Left forelimb (tissue), 1 donor: ENCODE measurements at places on chromosomes 2 and 18.

DNA sequence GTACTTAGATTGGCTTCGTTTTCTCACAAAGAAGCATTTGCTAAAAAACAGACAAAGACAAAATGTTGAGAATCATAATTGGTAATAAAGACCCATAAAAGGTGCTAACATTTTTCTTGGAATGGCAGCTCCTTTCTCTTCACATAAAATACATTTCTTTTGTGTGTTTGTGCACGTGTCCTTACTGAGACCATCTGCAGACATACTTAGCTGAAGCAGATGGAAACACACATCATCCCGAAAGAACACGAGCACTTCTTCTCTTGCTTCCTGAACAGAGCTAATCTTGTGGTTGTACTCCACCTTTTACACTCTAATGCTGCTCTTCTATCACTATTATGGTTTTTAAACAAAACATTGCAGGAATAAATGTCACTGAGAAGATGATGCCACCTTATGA, 142.5 kb downstream of the SPHKAP start:
- no peak for DNase-seq

DNA sequence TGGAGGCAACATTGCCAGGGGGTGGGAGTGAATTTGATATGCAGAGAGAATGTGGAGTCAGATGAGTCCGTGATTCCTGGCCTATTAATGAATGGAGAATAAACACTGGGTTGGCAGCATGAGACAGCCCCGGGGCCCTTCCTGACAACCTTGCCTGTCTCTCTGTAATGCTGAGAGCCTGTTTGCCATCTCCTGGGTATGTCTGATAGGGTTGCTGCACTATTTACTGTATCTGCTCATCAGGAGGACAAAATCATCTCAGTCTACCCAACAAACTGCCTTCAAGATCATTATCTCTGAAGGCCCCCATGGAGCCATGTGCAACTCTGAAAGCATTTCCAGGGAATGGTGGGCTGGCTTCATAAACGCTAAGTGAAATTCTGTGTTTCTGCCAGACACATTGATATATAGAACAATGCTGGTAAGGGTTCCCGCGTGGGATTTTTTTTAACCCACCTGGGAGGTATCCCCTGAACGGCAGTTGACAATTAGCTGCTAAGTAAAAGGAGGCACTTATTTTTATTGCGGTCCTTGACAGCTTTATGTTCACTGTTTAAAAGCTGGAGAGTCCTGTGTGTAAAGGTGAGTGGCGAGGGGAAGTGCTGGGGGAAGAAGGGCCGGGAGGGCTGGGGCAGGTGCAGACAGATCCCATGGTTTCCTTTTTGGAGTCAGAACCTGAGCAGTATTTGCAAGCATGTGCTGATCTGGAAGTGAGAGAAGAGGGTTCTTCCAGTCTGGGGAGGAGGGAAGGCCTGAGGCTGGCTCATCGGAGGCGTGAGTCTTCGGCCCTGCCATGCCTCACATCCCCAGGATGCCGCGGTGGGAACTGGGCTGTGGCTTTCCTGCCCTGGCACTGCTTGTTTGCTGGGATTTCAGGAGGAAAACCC, 64.8 kb downstream of the ARHGAP25 start:
- no peak for DNase-seq

DNA sequence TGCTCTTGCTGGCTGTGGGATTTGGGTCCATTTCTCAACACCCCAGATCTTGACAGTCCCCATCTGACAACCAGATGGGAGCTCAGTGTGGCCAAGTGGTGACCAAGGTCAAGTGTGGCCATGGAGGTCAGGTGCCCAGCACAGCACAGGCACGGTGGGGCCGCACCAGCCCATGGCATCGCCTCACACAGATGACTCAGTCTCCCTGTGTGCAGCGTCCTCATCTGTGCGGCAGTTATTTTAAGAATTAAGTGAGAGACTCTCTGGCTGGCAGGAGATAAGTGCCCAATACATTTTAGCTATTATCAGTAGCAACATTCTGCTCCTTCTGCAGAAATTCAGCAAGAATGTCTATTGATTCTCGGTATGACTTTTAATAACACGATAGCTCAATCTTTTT, 167.2 kb downstream of the DDX1 start:
- no peak for DNase-seq

DNA sequence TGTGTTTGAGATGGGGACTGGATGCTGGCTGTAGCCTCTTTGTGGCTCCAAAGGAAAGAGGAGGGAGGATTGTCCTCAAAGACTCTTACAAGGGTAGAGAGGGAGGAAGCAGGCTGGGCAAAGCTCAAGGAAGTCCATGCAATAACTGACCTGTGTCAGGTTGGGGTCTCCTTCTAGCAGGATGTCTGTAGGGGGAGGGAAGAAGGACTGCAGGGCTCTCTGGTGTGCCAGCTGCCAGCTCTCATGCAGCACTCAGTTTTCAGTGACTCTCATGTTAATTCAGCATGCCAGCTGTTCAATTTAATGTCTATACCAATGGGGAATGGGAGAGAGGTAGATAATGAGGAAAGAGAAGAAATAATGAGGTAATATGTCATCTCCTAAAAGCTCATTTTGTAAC, 85.3 kb upstream of the RANBP2 start:
- no peak for DNase-seq

DNA sequence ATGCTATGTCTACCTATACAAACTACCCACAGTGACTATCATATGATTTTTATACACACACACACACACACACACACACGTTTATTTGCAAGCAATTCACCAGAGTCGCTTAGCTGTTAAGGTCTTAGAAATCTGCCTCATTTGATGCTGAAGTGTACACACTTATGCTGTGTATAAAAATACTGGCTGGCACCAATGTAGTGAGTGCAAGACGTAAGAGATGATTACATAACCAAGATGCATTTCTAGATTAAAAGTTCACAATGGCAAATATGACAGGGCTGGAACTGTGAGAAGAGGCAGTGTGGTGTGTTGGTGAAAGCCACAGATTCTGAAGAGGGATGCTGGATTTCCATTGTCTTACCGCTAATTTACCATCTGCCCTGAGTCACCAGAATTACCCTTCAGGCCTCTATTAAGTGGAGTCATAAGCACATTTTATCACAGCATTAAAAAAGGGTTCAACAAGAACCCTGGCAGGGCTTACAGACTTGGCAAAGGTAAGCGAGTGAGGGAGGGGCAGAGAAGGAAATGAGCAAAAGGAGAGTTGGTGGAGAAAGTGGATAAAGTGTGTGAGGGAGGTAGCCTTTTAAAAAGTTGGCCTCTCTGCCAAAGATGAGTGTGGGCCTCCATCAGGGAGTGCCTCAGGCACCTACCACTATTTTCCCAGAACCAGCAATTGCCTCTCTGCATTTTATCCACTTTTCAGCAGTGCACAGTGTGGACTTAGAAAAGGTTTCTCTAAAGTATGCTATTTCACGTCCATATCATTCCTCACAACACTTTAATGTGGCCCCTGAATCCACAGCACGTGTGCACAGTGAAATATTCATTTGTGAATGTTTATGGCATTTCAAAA, 21.5 kb downstream of the MEIS1 start:
- no peak for DNase-seq

DNA sequence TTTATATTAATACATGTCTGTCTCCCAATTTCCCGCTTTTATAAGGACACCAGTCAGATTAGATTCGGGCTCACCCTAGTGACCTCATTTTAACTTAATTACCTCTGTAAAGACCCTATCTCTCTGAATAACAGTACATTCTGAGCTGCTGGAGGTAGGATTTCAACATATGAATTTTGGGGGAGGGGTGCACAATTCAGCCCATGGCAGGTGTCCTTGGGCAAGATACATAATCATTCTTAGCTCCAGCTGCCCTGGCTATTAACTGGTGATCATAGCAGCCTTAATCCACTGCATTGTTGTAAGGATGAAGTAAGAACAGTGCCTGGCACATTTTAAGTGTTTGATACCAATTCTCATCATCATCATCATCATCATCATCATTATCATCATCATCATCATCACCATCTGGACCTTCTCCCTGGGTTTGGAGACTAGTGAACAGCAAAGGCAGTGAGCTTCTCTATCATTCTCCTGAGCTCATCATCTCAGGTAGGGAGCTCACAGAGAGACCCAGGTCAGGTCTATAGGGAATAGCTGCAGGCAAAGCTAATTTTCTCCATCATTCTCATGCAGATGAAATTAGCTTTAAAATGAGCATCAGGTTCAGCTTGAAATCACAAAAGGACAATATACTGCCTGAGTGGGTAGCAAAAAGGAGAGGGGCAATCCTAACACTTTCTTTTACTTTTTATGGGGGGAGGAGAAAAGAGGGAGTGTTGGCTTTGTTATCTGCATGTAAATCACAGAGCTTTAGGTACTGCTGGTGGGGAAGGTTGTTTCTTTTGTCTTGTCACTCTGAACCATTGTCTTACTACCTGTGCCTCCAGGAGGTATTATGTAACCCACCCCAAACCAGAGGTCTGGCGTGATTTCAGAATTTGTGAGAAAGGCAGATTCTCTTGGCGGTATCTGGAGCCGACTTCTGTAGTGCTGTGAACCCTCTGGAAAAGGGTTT, 125.5 kb upstream of the SPRED2 start:
- no peak for DNase-seq

GRCh38 chr2:109432421-109432820, 181.3 kb downstream of the SEPTIN10 start:
- DNase-seq, result no peak

- no peak for DNase-seq
Observed at GRCh38 chr2:39455826-39456225, 18.7 kb upstream of the MAP4K3 start.

DNA sequence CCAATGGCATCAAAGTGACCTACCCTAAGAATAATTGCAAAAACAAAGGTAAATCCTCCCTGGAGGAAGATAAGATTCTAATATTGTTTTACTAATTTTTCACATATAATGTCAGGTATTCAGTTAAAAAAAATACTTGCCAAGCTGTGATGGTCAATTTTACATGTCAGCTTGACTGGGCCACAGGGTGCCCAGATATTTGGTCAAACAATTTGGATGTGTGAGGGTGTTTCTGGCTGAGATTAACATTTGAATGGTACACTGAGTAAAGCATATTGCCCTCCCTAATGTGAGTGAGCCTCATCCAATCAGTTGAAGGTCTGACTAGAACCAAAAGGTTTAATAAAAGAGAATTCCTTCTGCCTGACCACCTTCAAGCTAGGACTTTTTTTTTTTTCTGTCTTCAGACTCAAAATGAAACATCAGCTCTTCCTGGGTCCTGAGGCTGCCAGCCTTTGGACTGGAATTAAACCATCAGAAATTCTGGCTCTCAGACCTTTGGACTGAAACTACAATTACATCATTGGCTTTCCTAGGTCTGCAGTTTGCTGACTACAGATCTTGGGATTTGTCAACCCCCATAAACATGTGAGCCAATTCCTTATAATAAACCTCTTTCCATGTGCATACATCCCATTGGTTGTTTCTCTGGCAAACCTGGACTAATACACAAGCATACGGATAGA, 65.4 kb downstream of the LDAH start:
- DNase-seq, result no peak

DNA sequence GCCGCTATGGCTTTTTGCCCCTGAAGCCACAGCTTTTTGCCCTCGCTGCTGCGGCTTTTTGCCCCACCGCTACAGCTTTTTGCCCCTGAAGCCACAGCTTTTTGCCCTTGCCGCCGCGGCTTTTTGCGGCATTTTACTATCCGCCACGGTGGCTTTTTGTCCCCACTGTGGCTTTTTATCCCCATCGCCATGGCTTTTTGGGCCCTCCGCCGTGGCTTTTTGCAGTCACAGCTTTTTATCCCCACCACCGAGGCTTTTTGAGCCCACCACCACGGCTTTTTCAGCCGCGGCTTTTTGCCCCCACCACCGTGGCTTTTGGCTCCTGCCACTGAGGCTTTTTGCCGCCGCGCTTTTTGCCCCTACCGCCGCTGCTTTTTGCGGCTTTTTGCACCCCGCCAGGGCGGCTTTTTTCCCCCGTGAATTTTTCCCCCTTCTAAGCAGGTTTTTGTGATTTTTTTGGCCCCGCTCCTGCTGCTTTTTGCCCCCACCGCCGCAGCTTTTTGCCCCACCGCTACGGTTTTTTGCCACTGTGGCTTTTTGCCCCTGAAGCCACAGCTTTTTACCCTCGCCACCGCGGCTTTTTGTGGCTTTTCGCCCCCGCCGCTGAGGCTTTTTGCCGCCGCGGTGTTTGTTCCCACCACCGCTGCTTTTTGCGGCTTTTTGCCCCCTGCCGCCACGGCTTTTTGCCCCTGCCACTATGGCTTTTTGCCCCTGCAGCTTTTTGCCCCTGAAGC, 2797.2 kb upstream of the TEKT4 start:
- peak; percentile 33 for DNase-seq

DNA sequence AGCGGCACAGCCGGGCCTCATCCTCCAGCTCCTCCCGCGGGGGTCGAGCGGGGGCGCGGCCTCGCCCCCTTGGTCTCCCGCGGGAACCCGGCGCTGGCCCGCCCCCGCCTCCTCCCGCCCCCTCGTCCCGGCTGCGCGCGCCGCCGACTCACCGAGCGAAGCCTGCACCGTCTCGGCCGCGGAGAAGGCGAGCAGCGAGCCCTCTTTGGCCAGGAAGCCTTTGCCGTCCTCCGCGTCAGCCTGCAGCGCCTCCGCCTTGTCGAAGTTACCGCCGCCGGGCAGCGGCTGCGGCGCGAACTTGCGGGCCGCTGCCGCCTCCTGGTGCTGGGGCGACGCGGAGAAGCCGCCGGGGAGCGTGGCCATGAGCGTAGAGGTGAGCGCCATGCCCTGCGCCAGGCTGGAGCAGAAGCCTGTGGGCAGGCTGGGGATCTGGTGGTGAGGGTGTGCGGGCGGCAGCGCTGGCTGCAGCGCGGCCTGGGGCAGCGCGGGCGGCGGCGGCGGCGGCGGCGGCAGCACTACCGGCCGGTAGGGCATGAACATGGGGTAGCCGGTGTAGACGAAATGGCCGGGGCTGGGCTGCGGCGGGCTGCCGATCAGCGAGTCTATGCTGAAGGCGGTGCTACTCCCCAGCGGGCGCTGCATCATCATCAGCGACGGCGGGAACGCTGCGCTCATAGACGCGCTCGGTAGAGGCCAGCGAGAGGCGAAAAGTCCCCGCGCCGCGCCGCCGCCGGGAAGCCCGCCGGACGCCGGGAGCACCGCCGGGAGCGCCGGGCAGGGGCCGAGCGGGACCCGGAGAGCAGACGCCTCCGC, 683 bp downstream of the GBX2 start:
- DNase-seq, result no peak

DNA sequence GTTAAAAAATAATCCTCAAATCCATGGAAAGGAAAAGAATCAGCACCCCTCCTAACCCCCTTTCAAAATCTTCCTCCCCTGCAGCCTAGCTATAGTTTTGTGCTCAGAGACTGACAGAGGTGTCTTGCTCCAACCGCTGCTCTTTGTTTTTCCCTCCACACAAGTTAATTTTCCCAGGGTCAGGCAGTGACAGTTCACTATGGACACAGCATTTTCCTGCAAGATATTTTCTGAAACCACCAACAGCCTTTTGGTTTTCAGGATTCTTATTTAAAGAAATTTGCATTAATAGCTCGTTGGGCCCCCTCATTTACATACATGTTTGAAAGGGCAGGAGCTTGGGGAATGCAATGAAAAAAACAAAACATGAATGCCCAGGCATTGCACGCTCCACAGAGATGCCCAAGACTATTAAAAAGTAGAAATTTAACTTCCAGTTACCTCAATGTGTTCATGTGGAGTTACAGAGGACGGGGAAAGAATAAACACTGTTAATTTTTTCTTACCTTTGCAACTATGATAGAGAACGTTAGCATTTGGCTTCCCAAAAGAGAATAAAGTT, 71.4 kb upstream of the CXCR4 start:
- DNase-seq, result no peak

- DNase-seq, result no peak
Observed at GRCh38 chr2:216410550-216410949, 1.7 kb upstream of the SMARCAL1 start.
